SJSA1 (cell line): ENCODE measurements at places on chromosomes 11 and 22. TPM values are rescaled to one million over a fixed set of nuclear protein-coding genes. Genes with fewer than 3 reads are reported as not detected.

The TOMM22 gene
- total RNA-seq, result 61.0 and 103 TPM in 2 replicates

The NTM gene
- 0.34 TPM in 1 of 2 replicates, not detected in the other for total RNA-seq

The POU2AF2 gene
- total RNA-seq, result not detected in 2 replicates

The RRM1 gene
- 295 and 337 TPM in 2 replicates for total RNA-seq

The OR2AT4 gene
- not detected in 2 replicates for total RNA-seq

The KDELR3 gene
- total RNA-seq, result 15.4 and 26.1 TPM in 2 replicates

The MADD gene
- total RNA-seq, result 15.7 and 20.9 TPM in 2 replicates

The ZNF280B gene
- 1.7 and 2.7 TPM in 2 replicates for total RNA-seq

The MTA2 gene
- 128 and 214 TPM in 2 replicates for total RNA-seq

The P2RX6 gene
- total RNA-seq, result 0.05 and 0.16 TPM in 2 replicates

The OR4C6 gene
- not detected in 2 replicates for total RNA-seq

The JAM3 gene
- total RNA-seq, result 1.7 and 2.4 TPM in 2 replicates

The MAP6 gene
- 0.13 TPM in 1 of 2 replicates, not detected in the other for total RNA-seq

The ABCC8 gene
- total RNA-seq, result not detected in 2 replicates

GRCh38 chr11:10844356-10844755 lies 13.5 kb downstream of the ZBED5 start:
- no peaks in the 10 kb centered on the region for H3K36me3 ChIP-seq
- H3K27me3 ChIP-seq, result no peaks in the 10 kb centered on the region; the same call in 1 of the 2 replicates
- no peak overlapping the region for H3K4me3 ChIP-seq
- H3K27ac ChIP-seq, result no peak overlapping the region
- H3K4me1 ChIP-seq, result no peaks in the 10 kb centered on the region
- no peak for DNase-seq

GRCh38 chr11:119886667-119887230 lies 157.7 kb upstream of the NECTIN1 start:
- no peaks in the 10 kb centered on the region for H3K36me3 ChIP-seq
- H3K27ac ChIP-seq, result no peak overlapping the region
- DNase-seq, result no peak

- H3K4me1 ChIP-seq, result peaks cover 22% of the 10 kb centered on the region
- H3K27ac ChIP-seq, result no peak overlapping the region
- no peak overlapping the region for H3K4me3 ChIP-seq
- H3K27me3 ChIP-seq, result no peaks in the 10 kb centered on the region
- H3K36me3 ChIP-seq, result no peaks in the 10 kb centered on the region
These were observed 594.2 kb downstream of the METTL15 start for GRCh38 chr11:28702450-28702790.

GRCh38 chr11:95055283-95055897 lies 6.2 kb downstream of the KDM4F start:
- no peak overlapping the region for H3K27ac ChIP-seq
- H3K36me3 ChIP-seq, result no peaks in the 10 kb centered on the region
- no peak overlapping the region for H3K4me3 ChIP-seq

- no peaks in the 10 kb centered on the region for H3K4me1 ChIP-seq
- no peaks in the 10 kb centered on the region for H3K36me3 ChIP-seq
- DNase-seq, result no peak
These were observed 49.3 kb upstream of the FLI1 start for GRCh38 chr11:128644576-128644975.

GRCh38 chr22:42365942-42366695 lies 66.1 kb downstream of the NFAM1 start:
- DNase-seq, result no peak
- no peak overlapping the region for H3K4me3 ChIP-seq
- no peaks in the 10 kb centered on the region; the same call in 1 of the 2 replicates for H3K36me3 ChIP-seq
- peaks cover 44% of the 10 kb centered on the region for H3K27me3 ChIP-seq

- no peaks in the 10 kb centered on the region for H3K27me3 ChIP-seq
- no peaks in the 10 kb centered on the region for H3K4me1 ChIP-seq
- no peak overlapping the region for H3K4me3 ChIP-seq
- DNase-seq, result peak; percentile 44
These were observed 8.2 kb downstream of the C11orf21 start for GRCh38 chr11:2293531-2293971.

GRCh38 chr11:71153005-71153390 lies 99.4 kb downstream of the SHANK2 start:
- no peaks in the 10 kb centered on the region for H3K27me3 ChIP-seq
- no peak overlapping the region for H3K27ac ChIP-seq
- DNase-seq, result peak; percentile 19
- no peaks in the 10 kb centered on the region for H3K4me1 ChIP-seq
- no peak overlapping the region for H3K4me3 ChIP-seq
- H3K36me3 ChIP-seq, result no peaks in the 10 kb centered on the region

GRCh38 chr22:35589071-35589755 lies 27.9 kb downstream of the MB start:
- no peaks in the 10 kb centered on the region for H3K36me3 ChIP-seq
- peak; percentile 94 for DNase-seq

DNA sequence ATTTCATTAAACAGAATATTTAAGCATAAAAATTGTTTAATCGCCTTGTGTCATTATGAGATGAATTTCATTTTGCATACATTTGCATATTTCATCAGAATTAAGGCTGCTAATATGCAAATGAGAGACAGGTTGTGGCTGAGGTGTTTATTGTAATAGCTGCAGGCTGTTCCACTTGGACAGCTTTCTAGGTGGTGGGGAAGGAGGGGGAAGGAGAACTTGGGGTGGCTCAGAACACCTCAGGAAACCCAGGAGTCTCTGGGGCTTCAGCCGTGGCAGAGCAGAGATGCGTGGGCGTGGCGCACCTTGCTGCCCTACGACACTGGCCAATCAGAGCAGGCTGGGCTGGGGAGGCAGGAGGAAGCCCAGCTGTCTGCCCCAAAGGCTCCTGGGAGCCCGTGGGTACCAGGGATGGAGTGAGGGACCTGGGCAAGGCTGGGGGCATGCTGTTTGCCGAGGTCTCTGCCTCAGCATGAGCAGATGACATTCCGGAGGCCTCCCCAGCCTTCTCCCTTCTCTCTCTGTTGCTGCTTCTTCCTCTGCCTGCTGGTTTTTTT lies 542.9 kb downstream of the MN1 start:
- no peaks in the 10 kb centered on the region for H3K4me1 ChIP-seq
- H3K4me3 ChIP-seq, result no peak overlapping the region
- DNase-seq, result no peak
- H3K36me3 ChIP-seq, result no peaks in the 10 kb centered on the region
- H3K27ac ChIP-seq, result no peak overlapping the region

- peak; percentile 87 for DNase-seq
- peaks cover 37% of the 10 kb centered on the region for H3K4me1 ChIP-seq
- H3K27ac ChIP-seq, result peak overlapping the region; percentile 53
- H3K27me3 ChIP-seq, result no peaks in the 10 kb centered on the region
- H3K4me3 ChIP-seq, result no peak overlapping the region
- H3K36me3 ChIP-seq, result no peaks in the 10 kb centered on the region
These were observed 78.0 kb upstream of the DRD2 start for GRCh38 chr11:113553235-113553634.

DNA sequence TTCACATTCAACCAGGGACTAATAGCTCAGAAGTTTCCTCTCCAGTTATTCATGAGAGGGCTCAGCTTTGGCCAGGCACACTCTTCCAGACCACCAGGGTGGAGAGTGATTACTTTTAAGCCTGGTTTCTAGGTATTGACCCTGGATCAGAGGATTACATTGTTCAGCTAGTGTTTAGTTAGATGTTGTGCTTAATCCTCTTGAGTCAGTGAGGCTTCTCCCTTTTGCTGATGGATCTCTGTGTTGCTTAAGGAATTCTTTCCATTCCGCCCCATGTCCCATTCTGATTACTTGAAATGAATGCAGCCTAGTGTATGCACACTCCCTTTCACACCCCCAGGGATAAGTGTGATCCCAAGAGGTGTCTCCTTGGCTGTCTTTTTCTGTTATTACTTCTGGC lies 271.7 kb upstream of the ANO5 start:
- H3K27me3 ChIP-seq, result no peaks in the 10 kb centered on the region
- H3K4me1 ChIP-seq, result no peaks in the 10 kb centered on the region

GRCh38 chr11:67628710-67629385 lies 889 bp downstream of the NUDT8 start:
- H3K4me3 ChIP-seq, result peak overlapping the region; percentile 56
- H3K4me1 ChIP-seq, result peaks cover 23% of the 10 kb centered on the region
- DNase-seq, result no peak
- H3K27me3 ChIP-seq, result no peaks in the 10 kb centered on the region
- no peak overlapping the region for H3K27ac ChIP-seq

DNA sequence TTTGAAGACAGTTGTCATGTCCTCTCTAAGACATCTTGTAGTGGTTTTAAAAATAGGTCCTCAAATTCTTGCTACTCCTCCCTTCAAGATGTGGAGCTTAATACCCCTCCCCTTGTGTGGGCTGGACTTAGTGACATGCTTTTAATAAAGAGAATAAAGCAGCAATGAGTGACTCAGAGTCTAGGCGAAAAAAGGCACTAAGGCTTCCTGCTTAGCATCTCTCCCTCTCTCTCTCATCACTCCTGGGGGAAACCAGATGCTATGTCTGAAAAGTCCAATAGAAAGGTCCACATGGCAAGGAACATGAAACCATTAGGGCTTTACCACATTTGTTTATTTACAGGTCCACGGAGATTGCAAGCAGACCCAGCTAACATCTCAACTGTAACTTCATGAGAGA lies 11.7 kb downstream of the SERGEF start:
- DNase-seq, result no peak
- no peaks in the 10 kb centered on the region for H3K4me1 ChIP-seq
- H3K36me3 ChIP-seq, result peaks cover 5% of the 10 kb centered on the region
- H3K27ac ChIP-seq, result no peak overlapping the region

- peaks cover 16% of the 10 kb centered on the region for H3K36me3 ChIP-seq
- no peak overlapping the region for H3K27ac ChIP-seq
- H3K4me1 ChIP-seq, result no peaks in the 10 kb centered on the region
- no peak for DNase-seq
- H3K27me3 ChIP-seq, result no peaks in the 10 kb centered on the region
These were observed 56.7 kb downstream of the PPP6R2 start for GRCh38 chr22:50399751-50400331.

GRCh38 chr22:32236970-32237369 lies 18.2 kb downstream of the SLC5A4 start:
- no peaks in the 10 kb centered on the region for H3K4me1 ChIP-seq
- H3K4me3 ChIP-seq, result no peak overlapping the region
- no peak for DNase-seq
- no peak overlapping the region for H3K27ac ChIP-seq
- no peaks in the 10 kb centered on the region for H3K36me3 ChIP-seq

DNA sequence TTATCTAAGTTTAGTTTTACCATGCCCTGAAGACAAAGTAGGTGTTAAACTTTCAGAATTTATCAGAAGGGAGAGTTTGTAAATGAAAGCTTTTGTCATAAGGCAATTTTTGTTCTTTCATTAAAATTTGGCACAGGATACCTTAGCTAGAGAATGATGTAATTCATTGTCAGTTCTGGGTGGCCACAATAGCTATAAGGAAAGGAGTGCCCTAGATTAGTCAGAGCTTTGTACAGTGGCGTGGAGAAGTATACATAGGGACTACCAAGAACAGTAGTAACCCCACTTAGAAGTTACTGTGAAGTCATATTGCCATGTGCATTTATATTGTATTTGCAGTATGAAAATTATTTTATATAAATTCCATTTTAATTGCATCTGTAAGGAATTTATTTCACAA lies 126.3 kb upstream of the CARD18 start:
- no peaks in the 10 kb centered on the region for H3K36me3 ChIP-seq
- H3K4me3 ChIP-seq, result no peak overlapping the region
- H3K27me3 ChIP-seq, result no peaks in the 10 kb centered on the region
- H3K27ac ChIP-seq, result no peak overlapping the region

- no peak overlapping the region for H3K4me3 ChIP-seq
- DNase-seq, result no peak
- H3K27me3 ChIP-seq, result no peaks in the 10 kb centered on the region
- no peaks in the 10 kb centered on the region for H3K36me3 ChIP-seq
- peaks cover 3% of the 10 kb centered on the region; the same call in 1 of the 2 replicates for H3K4me1 ChIP-seq
- no peak overlapping the region for H3K27ac ChIP-seq
These were observed 16.4 kb downstream of the USP2 start for GRCh38 chr11:119365071-119365591.

DNA sequence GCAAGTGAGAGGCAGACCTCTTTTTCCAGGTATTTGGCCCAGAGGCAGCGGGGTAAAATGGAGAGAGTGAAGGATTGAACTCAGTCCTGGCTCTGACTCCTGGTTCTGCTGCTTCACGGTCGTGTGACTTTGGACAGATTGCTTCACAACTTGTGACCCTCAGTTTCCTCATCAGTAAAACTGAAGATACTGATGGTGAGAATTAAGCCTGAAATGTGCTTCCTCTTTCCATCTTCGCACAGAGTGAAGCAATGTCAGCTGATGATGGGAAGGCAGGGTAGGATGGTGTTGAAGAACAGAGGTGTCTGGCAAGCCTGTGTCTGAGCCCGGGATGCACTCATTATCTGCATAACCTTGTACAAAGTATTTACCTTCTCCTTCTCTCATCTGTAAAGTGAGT lies 59.0 kb downstream of the UBASH3B start:
- H3K4me1 ChIP-seq, result peaks cover 15% of the 10 kb centered on the region
- no peak for DNase-seq
- H3K4me3 ChIP-seq, result no peak overlapping the region
- H3K27me3 ChIP-seq, result no peaks in the 10 kb centered on the region

DNA sequence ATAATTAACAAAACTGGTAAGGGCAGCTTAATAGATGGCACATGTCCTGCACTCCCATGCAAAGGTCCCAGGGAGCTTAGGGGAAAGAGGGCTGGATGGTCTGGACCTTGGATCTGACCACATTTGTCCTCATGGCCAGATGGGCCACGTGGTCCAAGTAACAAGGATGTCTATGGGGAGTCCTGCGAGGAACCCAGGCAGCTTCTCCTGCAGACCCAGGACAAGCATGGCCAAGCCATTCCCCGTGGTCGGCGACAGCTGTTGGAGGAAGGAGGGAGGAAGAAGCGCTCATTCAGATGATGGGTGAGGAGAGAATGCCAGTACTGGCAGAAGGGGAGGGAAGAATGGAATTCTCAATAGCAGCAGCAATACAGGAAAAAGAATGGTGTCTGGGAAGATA lies 109.2 kb downstream of the DSCAML1 start:
- H3K4me1 ChIP-seq, result peaks cover 12% of the 10 kb centered on the region
- no peaks in the 10 kb centered on the region for H3K36me3 ChIP-seq
- no peak overlapping the region for H3K4me3 ChIP-seq
- H3K27ac ChIP-seq, result no peak overlapping the region
- DNase-seq, result no peak

- no peak overlapping the region for H3K27ac ChIP-seq
- no peaks in the 10 kb centered on the region for H3K27me3 ChIP-seq
- no peak overlapping the region for H3K4me3 ChIP-seq
- H3K36me3 ChIP-seq, result peaks cover 52% of the 10 kb centered on the region
- DNase-seq, result no peak
- H3K4me1 ChIP-seq, result peaks cover 28% of the 10 kb centered on the region
These were observed 11.1 kb downstream of the HPS5 start for GRCh38 chr11:18310800-18311340.

- H3K4me1 ChIP-seq, result no peaks in the 10 kb centered on the region
- H3K27ac ChIP-seq, result no peak overlapping the region
- no peaks in the 10 kb centered on the region for H3K27me3 ChIP-seq
- H3K4me3 ChIP-seq, result no peak overlapping the region
- H3K36me3 ChIP-seq, result no peaks in the 10 kb centered on the region
These were observed 703.0 kb downstream of the JRKL start for GRCh38 chr11:97092823-97093222.

- peaks cover 62% of the 10 kb centered on the region for H3K27me3 ChIP-seq
- H3K27ac ChIP-seq, result no peak overlapping the region
- no peaks in the 10 kb centered on the region for H3K4me1 ChIP-seq
- H3K4me3 ChIP-seq, result no peak overlapping the region
These were observed 717 bp downstream of the MRGPRE start for GRCh38 chr11:3231550-3231850.
